Stimulated activated CD8-positive, alpha-beta memory T cell treated with anti-CD3 and anti-CD28 coated beads, Interleukin-4, amount 100 ng/mL, for 1 hour (primary cell): ENCODE measurements at places on chromosomes 3 and 15.

DNA sequence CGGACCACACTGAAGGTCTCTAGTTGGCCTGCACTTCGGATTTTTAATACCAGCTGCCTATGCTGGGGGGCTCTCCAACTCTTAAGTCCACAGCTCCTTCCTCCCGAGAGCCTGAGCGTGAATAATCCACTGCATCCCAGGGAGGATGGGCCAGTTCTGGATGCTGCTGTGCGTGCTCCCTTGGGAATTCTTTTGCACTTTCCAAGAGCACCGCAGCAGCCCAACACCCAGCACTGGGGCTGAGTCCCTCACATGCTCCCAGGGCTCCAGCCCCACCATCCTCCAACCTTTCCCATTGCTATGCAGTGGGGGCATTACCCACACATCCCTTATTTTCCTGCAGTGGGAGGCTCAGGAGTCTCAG is 136.4 kb upstream of the IQSEC1 start:
- DNase-seq, result no peak

DNA sequence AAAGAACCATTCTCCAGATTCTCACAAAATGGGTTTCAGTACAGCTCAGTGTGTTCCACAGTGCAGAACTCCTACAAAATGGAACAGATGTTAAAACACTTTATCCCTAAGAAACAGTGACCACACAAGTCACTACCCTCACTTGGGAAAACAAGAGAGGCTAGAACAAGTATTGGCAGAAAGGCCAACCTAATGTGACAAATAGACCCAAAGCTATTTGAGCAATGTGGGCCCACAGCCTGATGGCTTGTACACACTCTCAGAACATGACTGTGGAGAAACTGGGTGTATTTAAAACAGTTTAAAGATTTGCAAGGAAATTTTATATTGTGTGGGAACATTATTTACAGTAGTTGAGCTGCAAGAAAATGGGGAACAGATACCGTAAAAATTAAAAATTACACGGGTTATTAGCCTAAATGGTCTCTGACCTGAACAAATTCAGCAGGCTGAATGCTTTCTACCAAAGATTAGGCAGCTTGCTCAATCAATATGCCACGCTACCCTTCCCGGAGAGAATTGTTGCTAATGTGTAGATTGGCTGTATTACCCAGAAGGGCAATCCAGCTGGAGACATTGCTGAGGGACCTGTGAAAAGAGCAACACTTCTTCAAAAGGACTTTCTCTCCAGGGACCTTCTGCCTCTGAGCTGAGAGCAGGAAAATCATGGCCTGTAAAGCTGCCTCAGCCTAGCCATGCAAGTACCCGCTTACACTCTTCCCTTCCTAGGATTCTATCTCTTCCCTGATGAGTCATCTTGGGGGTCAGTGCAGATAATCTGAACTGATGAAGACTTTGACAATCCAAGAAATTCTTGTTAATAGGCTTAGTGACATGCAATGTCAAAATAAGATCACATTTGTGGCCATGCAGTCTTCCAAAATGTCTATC is 97.1 kb downstream of the STRIT1 start:
- DNase-seq, result no peak

GRCh38 chr15:90598031-90598577 is 68.4 kb downstream of the CRTC3 start:
- no peak for DNase-seq

- DNase-seq, result no peak
Measured at GRCh38 chr3:63060412-63060811, 185.2 kb upstream of the CADPS start.

GRCh38 chr3:139944256-139944910 is 9.4 kb downstream of the CLSTN2 start:
- DNase-seq, result no peak

DNA sequence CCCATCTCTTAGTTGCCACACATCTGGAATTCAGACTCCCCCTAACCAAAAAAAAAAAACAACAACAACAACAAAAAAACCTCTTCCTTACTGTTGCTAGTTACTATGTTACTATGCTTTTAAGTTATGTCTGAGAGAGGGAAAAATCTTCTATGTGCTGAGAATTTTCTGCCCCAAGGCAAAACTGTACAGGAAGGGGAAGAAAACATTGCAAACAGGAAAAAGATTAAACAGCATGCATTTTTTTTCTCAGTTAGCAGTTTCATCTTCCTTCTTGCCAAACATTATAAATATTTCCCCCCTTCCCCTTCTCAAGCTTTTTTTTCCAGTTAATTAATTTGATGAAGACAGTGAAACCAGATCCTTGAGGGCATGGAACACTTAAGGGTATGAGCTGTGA is 1.1 kb upstream of the CD200R1 start:
- no peak for DNase-seq

GRCh38 chr3:188573956-188574355 is 420.0 kb downstream of the LPP start:
- no peak for DNase-seq

GRCh38 chr3:107845380-107846278 is 245.2 kb downstream of the CD47 start:
- no peak for DNase-seq

GRCh38 chr3:44647771-44648170 is 761 bp upstream of the ZNF35 start:
- DNase-seq, result no peak

GRCh38 chr15:47820747-47821319 is 103.5 kb downstream of the SEMA6D start:
- no peak for DNase-seq

DNA sequence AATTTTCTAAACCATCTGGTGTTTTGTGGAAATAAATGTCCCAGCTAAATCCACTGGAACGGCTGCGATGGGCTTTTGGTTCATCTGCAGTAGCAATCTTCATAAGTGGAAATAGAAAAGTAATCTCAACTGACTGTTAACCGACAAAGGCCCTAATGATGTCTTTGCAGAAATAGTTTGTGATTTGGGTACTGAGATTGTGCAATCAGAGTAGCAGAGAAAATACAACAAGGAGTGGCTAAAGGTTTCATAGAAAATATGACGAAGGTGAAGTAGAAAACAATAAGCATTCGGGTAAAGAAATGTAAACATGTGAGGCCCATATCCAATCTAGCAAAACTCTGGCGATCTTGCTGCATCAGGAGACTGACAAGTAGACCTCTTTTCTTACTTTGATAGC is 262.6 kb upstream of the MCTP2 start:
- DNase-seq, result no peak

DNA sequence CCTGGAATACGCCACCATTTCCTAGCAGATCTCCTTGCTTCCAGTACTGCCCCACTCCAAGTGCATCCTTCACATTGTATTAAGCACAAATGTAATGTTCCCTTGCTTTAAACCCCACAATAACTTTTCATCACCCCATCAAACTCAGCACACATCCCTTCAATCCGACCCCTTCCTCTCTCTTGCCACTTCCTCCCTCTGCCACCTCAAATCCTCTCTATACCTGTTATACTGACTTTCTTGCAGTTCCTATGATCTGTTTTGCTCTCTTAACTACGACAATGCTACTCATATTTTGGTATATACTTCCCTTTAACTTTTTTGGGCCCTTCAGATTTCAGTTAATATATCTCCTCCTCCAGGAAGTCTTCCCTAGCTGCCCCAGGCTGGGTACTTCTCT is 14.1 kb downstream of the PARL start:
- no peak for DNase-seq

- DNase-seq, result no peak
Measured at GRCh38 chr3:188633206-188633605, 479.2 kb downstream of the LPP start.

- DNase-seq, result no peak
Measured at GRCh38 chr3:49157289-49157688, 8.8 kb downstream of the CCDC71 start.

DNA sequence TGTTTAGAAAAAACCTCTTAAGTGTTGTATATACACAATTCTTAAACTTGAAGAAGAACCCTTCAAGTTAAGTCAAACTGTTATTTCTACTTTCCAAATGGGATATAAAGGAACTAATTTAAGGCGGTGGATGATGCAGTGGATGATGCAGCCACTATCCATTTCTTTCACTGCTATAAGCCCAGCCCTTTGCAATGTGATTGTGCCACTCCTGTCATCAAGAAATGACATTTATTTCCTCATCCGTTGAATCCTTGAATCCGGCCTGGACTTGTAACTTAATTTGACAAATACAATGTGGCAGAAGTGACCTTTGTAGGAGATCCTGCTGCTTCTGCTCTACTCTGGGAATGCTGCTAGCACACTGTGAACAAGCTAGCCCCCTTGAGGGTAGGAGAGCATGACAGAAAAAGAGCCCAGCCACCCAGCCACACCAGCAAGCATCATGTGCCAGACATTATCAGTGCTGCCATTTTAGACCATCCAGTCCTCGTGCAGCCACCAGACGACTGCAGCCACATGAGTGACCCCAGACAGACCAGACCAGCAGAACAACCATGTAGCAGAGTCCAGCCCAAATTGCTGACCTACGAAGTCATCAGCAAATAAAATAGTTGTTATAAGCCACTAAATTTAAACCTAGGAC is 47.4 kb downstream of the UACA start:
- DNase-seq, result no peak

GRCh38 chr3:150319900-150320299 is 88.2 kb upstream of the TSC22D2 start:
- DNase-seq, result no peak

DNA sequence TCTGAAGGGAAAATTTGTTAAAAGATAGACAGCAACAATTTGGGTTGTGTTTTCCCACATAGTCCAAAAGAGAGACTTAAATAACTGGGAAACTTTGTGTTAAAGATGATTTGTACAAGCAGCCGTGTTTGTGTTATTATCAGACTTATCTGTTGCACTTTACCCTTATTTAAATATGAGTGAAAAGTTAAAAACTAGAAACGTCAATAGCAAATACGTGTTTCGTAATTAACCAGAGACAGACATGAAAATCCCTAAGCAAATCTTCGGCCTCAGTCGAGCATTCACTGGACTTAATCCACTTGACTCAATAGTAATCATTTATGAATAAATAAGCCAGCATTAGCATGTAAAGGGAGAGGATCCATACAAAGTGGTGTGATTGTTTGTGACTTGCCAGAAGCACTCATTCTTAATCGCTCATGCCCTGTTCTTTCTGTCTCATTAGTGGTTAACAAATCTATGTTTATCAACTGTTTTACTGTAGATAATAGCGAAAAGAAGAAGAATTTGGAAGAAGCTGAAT is 34.2 kb downstream of the BLM start:
- no peak for DNase-seq
